ENCODE measurements at places on chromosomes 3 and 15.

DNA sequence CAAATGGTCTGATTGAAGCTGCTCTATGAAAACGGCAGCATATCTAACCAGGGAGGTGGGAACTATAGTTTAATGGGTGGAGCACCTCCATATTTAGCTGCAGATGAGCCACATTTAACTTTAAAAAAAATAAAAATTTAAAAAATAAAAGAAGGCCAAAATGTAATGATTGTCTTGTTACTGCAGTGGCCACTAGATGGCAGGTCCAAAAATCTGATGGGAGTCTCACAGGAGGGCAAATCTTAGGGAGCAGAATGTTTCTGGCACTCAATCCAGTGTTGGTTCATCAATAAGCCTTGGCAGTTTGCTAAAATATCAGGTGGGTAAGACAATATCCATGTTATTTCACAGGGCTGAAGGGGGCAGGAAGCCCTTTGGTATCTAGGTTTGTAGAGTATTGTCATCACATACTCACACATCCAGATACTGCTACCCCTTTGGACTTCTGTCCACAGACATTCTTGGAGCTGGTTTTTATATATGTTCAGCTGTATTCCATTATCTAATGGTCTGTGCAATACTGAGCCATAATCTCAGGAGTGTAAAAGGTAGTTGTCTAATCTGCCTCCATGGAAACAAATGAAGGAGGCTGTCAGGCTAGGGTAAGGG lies 233.3 kb downstream of the TIGIT start:
- no peak for DNase-seq

- DNase-seq, result no peak
Measured at GRCh38 chr3:23402728-23403492, 199.8 kb downstream of the UBE2E2 start.

DNA sequence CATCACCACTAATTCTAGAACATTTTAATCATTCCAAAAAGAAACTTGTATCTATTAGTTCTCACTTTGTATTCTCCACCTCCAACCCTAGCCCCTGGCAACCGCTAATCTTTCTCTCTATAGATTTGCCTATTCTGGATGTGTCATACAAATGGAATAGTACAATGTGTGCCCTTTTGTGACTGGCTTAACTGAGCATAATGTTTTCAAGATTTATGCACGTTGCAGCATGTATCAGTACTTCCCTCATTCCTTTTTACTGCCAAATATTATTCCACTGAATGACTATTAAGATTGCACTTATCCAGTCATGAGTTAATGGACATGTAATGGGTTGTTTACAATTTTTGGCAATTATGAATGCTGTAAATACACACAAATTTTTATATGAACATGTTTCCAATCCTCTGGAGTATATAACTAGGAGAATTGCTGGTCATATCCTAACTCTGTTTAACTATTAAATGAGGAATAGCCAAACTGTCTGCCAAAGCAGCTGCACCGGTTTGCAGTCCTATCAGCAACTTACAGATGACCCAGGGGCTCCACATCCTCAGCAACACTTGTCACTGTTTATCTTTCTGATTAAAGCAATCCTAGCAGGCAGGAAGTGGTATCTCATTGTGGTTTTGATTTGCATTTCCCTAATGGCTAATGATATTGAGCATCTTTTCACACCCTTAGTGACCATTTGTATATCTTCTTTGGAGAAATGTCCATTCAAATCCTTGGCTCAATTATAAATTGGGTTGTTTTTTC lies 42.9 kb downstream of the DCUN1D1 start:
- DNase-seq, result no peak

DNA sequence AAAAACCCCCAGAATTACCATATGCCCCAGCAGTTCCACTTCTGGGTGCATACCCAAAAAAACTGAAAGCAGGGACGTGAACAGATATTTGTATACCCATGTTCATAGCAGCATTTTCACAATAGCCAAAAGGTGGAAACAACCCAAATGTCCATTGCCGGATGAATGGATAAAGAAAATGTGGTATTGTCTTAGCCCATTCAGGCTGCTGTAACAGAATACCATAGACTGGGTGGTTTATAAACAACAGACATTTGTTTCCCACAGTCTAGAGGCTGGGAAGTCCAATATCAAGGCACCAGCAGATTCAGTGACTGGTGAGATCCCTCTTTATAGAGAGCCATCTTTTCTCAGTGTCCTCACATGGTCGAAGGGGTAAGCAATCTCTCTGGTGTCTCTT lies 182.1 kb upstream of the ANKRD28 start:
- no peak for DNase-seq

DNA sequence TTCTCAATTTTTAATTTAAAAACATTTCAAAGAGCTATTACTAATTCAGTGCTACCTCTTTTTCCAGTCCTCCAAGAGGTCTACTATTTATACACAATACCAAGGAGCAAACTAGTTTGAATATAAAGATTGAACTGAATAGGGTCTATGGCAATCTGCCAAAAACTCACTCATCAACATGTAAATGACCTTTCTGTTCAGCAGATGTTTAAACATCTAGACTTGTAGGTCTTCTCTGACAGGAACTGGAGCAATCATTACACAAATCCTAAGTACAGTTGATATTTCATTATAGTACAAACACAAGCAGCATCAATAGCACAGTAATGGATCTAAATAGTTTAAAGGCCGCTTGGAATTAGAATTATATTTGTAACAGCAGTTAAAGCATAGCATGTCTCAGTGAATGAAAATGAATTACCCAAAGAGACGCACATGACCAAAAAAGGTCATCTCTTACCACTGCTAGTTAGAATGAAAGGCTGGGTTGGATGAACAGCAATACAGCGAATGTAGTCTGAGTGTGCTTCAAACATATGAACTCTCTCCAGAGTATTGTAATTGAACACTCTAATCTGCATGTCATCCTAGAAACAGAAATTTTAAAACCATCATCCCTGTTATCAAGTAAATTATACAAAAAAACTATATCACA lies 10.7 kb downstream of the COPB2 start:
- no peak for DNase-seq

DNA sequence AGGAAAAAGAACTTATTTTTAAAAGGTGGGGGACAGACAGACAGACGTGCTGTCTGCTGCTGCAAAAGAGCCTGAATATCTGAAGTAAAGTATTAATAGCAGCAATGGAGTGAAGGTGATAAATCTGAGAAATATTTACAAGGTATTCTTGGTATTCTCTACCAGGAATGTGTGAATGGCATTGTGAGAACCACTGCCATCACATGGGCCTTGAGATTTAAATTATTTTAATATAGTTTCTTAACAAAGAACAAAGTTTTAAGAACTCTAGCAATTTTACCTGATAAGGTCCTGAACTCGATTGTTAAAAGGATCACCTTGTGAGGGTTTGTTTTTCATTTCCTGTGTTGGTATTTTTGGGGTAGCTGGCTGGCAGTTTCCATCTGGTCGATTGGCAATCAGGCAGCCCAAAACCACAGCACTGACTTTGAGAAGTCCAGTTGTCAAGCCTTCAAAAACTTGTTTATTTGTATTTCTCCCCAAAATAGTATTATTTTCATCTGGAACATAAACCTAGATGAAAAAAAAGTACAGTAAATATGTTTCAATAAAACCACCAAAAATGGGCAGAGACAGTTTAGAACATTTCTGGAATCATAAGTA lies 97.3 kb downstream of the ISL2 start:
- no peak for DNase-seq

GRCh38 chr15:78308422-78309032 lies 9.1 kb upstream of the SKIC8 start:
- no peak for DNase-seq

GRCh38 chr3:59334585-59334984 lies 284.8 kb upstream of the CFAP20DC start:
- DNase-seq, result no peak

GRCh38 chr3:132038198-132038825 lies 3.5 kb upstream of the CPNE4 start:
- DNase-seq, result no peak

DNA sequence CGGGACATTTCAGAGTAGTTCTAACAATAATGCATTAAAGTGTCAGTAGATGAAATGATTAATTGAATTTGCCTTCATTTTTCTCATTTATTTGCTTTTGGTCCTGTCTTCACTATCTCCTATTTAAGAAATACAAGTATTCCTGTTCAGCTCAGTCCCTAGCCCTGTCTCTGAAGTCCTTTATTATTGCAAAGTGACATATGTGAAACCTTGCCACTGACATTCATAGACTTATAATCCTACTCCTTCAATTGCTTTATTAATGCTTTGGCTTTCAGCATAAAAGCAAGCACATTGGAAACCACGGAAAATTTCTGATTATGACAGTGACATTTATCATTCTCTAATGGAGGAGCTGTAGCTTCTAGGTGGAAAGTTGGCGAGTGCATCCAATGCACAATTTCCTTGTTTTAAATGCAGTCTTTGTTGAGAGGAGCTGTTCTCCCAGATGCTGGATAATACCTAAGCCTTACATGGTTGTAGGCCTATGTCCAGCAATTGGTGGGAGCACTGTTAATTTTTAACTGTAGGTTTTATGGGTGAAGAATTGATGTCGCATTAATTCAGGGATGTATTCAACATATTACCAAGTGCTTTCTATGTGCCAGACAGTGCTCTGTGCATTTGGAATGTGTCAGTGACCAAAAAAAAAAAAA lies 337.8 kb downstream of the FEZF2 start:
- no peak for DNase-seq

- no peak for DNase-seq
Measured at GRCh38 chr3:172522871-172523818, at the start of gene TNFSF10. Gene TNFSF10 (minus strand): TSS chr3:172523430. CDS start chr3:172523384, 46 bp downstream.

DNA sequence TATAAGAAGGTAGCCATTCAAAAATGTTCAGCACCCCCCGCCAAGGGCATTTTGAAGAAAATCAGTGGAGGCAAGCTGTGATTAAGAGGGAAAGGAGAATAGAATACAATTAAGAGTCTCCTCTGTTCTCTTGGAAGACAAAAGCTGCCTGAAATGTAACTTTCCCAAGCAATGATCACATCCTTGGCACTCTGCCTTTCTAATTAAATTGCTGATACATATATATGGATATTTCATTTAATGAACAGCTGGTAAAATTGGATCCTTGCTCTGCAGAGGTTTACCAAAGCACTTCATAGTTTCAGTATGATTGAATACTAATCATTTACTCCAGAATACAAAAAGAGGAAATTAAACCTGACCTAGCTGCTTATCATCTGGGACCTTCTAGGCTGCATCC lies 10.4 kb downstream of the COL6A6 start:
- no peak for DNase-seq

DNA sequence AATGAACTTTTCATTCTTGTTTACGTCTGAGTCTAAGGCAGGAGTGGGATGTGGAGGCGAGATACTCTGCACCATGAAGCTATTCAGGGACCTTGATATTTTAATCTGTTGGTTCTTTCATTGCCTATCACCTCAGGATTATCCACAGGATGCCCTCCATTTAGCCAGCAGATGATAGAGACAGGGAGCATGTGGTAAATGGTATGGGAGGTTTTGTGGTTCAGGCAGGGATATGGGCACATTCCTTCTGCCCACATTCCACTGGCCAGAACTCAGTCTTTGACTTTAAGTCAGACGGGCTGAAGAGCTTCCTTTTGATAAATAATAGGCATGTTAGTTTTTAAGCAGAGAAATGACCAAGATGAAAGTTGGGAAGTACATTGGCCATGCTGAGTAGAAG lies 548.0 kb upstream of the CCDC54 start:
- DNase-seq, result no peak

- DNase-seq, result no peak
Measured at GRCh38 chr15:66220601-66221000, 32.9 kb downstream of the MEGF11 start.

DNA sequence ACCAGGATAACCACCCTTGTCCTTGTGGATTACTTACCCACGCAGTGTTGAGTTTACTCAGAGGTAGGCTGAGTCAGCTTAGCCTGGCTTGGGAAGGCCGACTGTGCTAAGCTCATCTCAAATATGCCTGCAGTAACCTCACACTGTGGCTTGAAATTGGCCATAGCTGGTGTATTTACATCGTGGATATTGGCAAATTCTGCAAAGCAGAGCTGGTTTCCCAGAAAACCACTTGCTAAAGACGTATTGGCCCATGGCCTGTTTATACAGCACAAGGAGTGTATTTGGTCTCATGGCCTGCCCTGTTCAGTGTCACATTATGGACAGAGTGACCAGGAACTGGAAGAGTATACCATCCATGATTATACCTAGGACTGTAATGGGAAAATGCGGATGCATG lies 170.5 kb upstream of the UBE3A start:
- DNase-seq, result no peak

DNA sequence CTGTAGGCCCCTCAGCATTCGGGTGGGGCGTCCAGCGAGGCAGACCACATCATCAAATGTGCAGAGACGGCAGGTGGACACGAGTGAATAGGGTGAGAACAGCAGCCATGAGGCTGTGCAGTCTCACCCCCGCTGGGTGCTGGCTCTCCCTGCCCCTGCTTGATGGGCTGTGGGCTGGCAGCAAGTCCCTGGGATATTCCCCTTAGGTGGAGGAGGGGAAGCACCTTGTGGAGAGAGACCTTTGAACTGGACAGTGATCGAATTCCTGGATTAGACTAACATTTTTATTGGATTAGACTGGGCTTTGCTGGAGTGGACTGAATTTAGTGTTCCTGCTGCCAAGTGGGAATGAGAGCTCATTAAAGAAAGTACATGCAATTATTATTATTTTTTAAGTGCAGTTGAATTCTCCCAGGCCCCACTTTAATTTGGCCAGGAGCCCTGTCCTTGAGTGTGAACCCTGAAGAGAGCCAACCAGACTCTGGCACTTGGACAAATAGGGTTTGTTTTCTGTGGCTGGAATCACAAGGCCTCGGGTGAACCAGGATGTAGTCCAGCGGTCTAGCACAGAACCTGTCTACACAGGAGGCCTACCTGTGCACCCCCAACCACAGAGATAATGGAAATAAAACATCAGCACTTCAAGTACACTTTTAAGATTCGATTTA lies 193.1 kb downstream of the ABHD5 start:
- no peak for DNase-seq

GRCh38 chr15:80815106-80815505 lies 35.9 kb downstream of the CEMIP start:
- DNase-seq, result no peak

DNA sequence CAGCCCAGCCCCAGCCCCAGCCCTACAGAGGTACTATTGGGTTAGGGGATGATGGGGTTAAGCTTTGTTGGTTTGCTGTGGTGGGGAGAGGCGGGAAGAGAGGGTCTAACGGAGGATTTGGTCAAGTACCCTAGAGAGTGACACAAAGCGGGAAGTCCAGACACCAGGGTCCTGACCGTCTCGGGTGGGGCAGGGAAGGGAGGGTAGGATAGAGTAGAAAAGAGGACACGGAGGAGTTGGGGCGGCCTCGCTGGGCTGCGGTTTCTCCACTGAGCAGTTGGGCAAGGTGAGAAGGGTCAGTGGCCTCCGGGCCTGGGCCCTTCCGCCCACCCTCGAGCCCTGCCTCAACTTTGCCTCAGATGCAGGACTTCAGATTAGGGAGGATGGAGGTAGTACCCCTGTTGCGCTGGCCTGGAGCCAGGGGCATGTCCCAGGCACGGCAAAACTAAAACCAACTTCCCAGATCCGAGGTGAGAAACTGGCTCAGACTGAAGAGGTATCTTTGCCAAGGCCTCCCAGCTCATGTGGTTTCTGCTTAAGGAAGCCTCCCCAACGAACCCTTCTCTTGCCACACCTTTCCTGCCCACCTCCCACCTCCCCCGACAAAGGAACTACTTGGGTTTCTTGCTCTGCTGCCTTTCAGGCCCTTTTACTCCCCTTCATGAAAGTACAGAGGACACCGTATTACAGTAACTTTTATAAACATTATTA lies 551 bp downstream of the PML start:
- DNase-seq, result no peak
